ENCODE measurements at places on chromosomes 5 and 9.

GRCh38 chr9:77663754-77664153 lies 15.6 kb upstream of the GNA14 start:
- DNase-seq, result no peak

- no peak for DNase-seq
Measured at GRCh38 chr5:180598316-180598701, 7.0 kb upstream of the SCGB3A1 start.

DNA sequence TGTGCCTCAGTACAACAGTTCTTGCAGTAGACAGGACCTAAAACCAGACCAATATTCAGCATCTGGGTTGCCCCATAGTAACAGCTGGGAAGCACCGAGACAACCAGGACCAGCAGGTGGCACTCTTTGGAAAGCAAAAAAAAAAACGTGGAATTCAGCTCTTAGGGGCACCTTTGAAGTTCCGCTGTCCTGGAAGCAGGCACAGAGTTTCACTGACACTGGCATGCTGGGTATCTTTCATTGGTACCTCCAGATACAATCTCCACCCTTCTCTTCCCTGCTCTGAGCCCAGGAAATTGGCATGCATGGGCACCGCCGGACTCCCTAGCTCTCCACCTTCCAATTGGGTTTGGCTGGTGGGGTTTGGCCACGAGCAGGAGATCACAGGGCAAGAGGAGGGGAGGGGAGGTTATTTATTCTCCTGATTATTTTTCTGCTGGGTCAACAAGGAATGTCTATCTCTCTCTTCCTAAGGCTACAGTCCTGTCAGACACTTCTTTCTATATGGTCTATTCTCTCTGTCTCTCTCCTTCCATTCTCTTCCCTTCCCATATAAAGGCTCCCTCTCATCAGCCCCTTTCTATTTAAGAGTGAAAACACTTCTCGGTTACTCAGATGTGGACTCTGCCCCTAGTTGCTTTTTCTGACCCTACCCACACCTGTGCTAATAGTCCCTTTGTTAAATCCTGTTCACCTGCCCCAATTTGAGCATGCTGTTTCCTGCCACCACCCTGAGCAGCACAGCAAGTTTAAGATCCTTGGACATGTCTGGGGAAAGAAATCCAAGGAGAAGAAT lies 1.9 kb upstream of the IDNK start:
- peak; percentile 81 for DNase-seq

GRCh38 chr5:117405197-117405596 lies 830.6 kb upstream of the SEMA6A start:
- no peak for DNase-seq

DNA sequence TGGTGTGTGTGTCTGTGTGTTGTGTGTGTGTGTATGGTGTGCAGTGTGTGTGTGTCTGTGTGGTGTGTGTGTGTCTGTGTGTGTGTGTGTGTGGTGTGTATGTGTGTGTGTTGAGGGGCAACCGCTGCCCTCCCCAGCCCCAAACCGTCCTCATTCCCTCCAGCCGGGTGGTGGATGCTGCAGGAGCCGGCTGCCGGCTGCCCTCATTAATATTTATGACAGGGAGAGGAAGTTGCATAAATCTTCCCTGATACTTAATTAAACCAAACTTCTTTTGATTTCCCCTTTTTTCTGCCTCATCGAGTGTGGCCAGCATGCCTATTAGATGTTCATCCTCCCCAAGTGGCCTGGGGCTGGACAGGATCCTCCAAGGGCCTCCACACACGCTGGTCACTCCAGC lies 121.4 kb upstream of the MVB12B start:
- no peak for DNase-seq

- no peak for DNase-seq
Measured at GRCh38 chr5:136808756-136809155, 443.4 kb upstream of the TRPC7 start.

GRCh38 chr5:152649609-152650008 lies 244.5 kb upstream of the NMUR2 start:
- DNase-seq, result no peak

GRCh38 chr9:121944711-121945191 lies 148.4 kb downstream of the TTLL11 start:
- DNase-seq, result no peak

Data from retina (tissue), 1 donor.